Sigmoid colon (tissue), 7 donors: ENCODE measurements at places on chromosomes 16 and 17. TPM values are rescaled to one million over a fixed set of nuclear protein-coding genes. Genes with fewer than 3 reads are reported as not detected.
A peak's percentile ranks its signal among the peaks of the same experiment; 100 is the strongest.

DNA sequence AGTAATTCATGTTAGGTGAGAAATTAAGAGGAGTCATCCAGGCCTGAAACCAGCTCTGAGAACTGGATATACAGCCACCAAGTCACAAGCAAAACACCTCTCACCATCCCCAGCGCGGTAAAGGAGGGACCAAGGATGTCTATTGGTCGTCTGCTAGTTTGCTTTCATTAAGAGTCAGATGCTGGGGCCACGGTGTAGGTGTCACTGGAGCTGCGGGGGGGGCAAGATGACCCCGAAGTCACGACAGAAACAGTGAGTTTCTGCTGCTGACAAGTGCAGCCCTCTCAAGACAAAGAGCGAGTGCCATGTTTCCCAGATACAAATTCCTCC lies 790 bp downstream of the NCBP3 start:
- H3K36me3 ChIP-seq, result peaks cover 10% of the 10 kb centered on the region
- H3K4me1 ChIP-seq, result peaks cover 18% of the 10 kb centered on the region
- DNase-seq, result no peak
- H3K4me3 ChIP-seq, result peak overlapping the region; percentile 92

ODAD4 gene
- 1.6 TPM for total RNA-seq

- no peaks in the 10 kb centered on the region for H3K27me3 ChIP-seq
- H3K27ac ChIP-seq, result no peak overlapping the region
- no peaks in the 10 kb centered on the region for H3K4me1 ChIP-seq
- DNase-seq, result no peak
Observed at GRCh38 chr17:6348891-6349290, 86.0 kb downstream of the AIPL1 start.

- no peak for DNase-seq
- peaks cover 10% of the 10 kb centered on the region for H3K4me1 ChIP-seq
- no peak overlapping the region for H3K27ac ChIP-seq
- H3K36me3 ChIP-seq, result peaks cover 11% of the 10 kb centered on the region
- no peaks in the 10 kb centered on the region for H3K27me3 ChIP-seq
Observed at GRCh38 chr16:17203424-17203823, 267.3 kb downstream of the XYLT1 start.

CAPNS2 gene
- not detected for total RNA-seq

DNA sequence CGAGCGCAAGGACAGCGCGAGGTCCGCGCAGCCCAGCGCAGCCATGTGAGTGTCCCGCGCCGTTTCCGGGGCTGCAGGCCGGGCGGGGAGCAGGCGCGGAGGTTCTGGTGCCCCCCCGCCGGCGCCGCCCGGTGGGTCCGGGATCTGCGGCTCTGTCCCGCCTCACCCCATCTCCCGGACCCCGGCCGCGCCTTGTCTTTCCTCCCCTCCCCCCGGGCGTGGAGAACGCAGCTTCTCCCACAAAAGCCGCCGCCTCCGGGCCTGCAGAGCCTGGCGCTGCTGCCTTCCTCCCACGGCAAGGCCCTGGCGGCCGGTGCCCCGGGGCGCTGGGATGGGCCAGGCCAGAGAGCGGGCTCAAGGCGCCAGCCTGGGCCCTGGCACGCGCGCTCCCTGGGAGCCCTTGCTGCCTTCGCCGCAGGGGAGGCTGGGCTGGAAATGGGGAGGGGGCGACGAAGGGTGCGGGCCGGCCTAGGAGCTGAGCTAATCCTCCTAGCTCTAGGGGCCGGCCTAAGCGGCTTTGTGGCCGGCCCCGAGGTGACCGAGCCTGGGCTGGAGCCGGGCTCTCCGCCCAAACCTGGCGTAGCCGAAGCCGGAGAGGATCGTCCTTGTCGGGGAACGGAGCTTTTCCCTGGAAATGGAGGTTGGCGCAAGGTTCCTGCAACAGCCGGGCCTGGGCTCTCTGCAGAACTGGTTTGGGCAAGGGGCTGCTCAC lies 397 bp downstream of the RIPOR1 start:
- no peaks in the 10 kb centered on the region for H3K36me3 ChIP-seq
- DNase-seq, result no peak
- no peaks in the 10 kb centered on the region for H3K27me3 ChIP-seq
- peak overlapping the region; percentile 98 for H3K4me3 ChIP-seq

DNA sequence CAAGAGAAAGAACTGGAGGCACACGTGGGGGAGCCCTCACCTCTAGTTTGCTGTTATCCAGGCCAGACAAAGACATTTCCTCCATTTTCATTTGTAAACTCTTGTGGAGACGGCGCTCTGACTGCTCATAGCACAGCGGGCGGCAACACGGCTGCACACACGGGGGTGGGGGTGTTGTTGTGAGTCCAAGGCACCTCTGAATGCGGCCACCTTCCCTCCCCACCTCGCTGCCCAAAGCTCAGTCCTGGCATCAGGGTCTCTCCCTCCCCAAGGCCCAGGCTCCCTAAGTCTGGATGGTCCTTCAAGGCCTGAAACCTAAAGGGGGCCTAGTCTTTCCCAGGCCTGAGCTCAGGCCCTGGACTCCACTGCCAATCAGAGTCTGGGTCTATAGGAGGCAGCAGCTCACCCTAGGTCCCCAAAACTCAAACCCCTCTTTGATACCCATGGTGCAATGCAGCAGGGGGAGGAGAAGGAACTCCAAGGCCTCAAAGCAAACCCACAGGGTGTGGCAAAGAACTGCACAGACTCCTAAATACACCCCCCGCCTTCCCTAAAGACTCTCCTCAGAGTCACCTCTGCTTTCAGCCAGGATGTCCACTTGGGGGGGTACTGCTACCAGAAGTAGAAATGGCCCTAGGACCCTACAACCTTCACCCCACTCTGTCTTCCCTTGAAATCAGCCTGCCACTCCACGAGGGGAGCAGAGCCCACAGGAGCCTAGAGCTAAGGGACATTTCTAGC lies 1.5 kb downstream of the ATXN7L3 start:
- H3K27ac ChIP-seq, result peak overlapping the region; percentile 97
- no peak for DNase-seq
- H3K4me1 ChIP-seq, result no peaks in the 10 kb centered on the region
- H3K27me3 ChIP-seq, result no peaks in the 10 kb centered on the region

- no peaks in the 10 kb centered on the region for H3K36me3 ChIP-seq
- H3K4me1 ChIP-seq, result no peaks in the 10 kb centered on the region
- H3K4me3 ChIP-seq, result no peak overlapping the region
- H3K27me3 ChIP-seq, result no peaks in the 10 kb centered on the region
- no peak overlapping the region for H3K27ac ChIP-seq
Observed at GRCh38 chr16:35195864-35196216, 1736.4 kb downstream of the TP53TG3F start.

DNA sequence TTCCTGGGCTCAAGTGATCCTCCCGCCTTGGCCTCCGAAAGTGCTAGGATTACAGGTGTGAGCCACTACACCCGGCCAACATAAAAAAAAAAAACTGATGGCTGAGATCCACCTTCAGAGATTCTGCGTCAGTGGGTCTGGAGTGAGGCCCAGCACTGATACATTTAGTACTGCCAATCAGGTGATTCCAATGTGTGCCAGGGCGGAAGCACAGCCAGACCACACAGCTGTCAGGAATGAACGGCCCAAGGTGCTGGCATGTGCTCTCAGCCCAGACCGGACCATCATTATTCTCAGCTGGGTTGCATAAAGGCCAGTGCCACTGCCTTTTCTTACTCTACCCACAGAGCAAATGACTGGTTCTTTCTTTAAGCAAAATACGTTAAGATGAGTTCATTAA lies 1.2 kb upstream of the BCO1 start:
- peak; percentile 93 for DNase-seq
- no peaks in the 10 kb centered on the region for H3K36me3 ChIP-seq
- H3K4me3 ChIP-seq, result no peak overlapping the region
- H3K27me3 ChIP-seq, result no peaks in the 10 kb centered on the region

GRCh38 chr16:23712976-23713375 lies at the start of gene ERN2:
ERN2 (minus strand) TSS chr16:23713222; CDS start chr16:23713187, 35 bp downstream.
- no peaks in the 10 kb centered on the region for H3K36me3 ChIP-seq
- no peak within 1 kb of the TSS for H3K27ac ChIP-seq
- H3K4me1 ChIP-seq, result no peaks in the 10 kb centered on the region
- no peak for DNase-seq
- H3K4me3 ChIP-seq, result no peak within 1 kb of the TSS

MBTPS1 gene
- total RNA-seq, result 69.3 TPM

TP53TG3C gene
- not detected for total RNA-seq

- H3K27me3 ChIP-seq, result no peaks in the 10 kb centered on the region
- H3K4me3 ChIP-seq, result no peak overlapping the region
- peak overlapping the region; percentile 17 for H3K27ac ChIP-seq
- DNase-seq, result peak; percentile 71
- no peaks in the 10 kb centered on the region for H3K36me3 ChIP-seq
Observed at GRCh38 chr17:83196024-83196365, 116.6 kb downstream of the METRNL start.

DNA sequence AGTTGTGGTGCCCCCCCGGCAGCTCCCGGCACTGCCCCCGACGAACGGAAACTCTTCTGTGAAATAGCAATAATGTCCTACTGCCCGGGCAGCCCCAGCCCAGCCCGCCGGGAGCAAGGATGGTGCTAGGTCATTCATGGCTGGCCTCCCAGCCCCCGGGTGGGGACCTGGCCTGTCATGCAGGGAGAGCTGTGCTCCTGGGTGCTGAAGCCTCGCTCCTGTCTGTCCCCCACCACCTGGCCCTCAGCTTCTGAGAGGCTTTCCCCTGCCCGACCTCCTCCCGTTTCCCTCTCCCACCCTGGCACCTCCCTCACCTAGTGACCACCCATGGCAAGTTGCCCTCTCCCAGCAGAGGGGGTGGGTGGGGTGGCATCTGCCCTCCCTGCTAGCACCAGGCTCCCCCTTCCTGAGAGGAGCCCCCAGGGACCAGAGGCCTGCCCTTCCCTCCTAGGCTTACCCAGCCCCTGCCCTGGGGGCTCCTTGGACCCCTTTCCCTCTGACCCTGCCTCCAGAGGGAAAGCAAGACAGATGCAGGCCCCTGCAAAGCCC lies 13.5 kb downstream of the PAM16 start:
- no peaks in the 10 kb centered on the region for H3K27me3 ChIP-seq
- no peak for DNase-seq
- H3K4me3 ChIP-seq, result no peak overlapping the region
- peaks cover 11% of the 10 kb centered on the region for H3K4me1 ChIP-seq
- no peak overlapping the region for H3K27ac ChIP-seq
- peaks cover 72% of the 10 kb centered on the region for H3K36me3 ChIP-seq

TP53TG3F gene
- not detected for total RNA-seq

DNA sequence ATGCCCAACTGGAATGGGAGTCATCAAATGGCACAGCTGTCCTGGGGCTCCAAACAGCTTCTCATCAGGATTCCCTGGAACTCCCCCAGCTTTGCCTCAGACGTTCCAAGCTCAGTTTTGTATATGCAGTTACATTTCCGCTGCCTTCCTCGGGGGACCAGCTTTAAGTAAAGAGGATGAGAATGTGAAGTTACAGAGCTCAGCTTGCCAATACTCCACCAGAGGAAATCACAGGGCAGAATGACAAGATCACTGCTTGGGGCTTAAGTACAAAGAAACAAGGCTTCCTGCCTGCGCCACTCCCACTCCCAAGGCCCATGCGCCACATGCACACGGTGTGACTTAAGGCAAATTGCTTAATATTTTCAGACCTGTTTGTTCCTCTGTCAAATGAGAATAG lies 272.4 kb upstream of the CDH11 start:
- H3K4me3 ChIP-seq, result no peak overlapping the region
- no peaks in the 10 kb centered on the region for H3K27me3 ChIP-seq
- H3K36me3 ChIP-seq, result no peaks in the 10 kb centered on the region
- H3K27ac ChIP-seq, result no peak overlapping the region

DNA sequence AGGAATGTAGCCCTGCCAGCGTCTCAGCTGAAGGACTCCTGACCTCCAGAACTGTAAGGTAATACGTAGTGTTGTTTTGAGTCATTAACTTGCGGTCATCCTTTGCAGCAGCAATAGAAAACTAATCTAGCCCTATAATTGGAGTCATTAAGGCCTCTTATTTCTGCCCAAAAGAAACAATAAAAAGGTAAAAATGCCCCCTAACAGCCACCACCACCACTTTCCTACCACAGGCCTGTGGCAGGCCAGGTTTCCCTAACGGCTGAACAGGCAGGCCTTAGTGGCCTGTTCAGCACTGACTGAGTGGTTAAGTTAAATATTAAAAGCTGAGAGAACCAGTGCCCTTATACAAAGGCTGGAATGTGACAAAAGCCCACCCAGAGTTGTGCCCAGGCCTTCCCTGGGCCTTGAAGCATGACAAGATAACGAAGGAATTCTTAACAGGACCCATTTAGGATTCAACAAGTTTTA lies 286.5 kb upstream of the ERCC4 start:
- no peaks in the 10 kb centered on the region for H3K36me3 ChIP-seq
- no peak overlapping the region for H3K4me3 ChIP-seq
- no peaks in the 10 kb centered on the region for H3K27me3 ChIP-seq
- H3K27ac ChIP-seq, result no peak overlapping the region

- no peaks in the 10 kb centered on the region for H3K27me3 ChIP-seq
- H3K36me3 ChIP-seq, result peaks cover 15% of the 10 kb centered on the region
- no peak for DNase-seq
- H3K4me3 ChIP-seq, result no peak overlapping the region
- H3K4me1 ChIP-seq, result no peaks in the 10 kb centered on the region
- no peak overlapping the region for H3K27ac ChIP-seq
Observed at GRCh38 chr17:40839194-40839593, 16.8 kb upstream of the KRT10 start.

USP31 gene
- 13.2 TPM for total RNA-seq

INCA1 gene
- total RNA-seq, result 0.36 TPM

DNA sequence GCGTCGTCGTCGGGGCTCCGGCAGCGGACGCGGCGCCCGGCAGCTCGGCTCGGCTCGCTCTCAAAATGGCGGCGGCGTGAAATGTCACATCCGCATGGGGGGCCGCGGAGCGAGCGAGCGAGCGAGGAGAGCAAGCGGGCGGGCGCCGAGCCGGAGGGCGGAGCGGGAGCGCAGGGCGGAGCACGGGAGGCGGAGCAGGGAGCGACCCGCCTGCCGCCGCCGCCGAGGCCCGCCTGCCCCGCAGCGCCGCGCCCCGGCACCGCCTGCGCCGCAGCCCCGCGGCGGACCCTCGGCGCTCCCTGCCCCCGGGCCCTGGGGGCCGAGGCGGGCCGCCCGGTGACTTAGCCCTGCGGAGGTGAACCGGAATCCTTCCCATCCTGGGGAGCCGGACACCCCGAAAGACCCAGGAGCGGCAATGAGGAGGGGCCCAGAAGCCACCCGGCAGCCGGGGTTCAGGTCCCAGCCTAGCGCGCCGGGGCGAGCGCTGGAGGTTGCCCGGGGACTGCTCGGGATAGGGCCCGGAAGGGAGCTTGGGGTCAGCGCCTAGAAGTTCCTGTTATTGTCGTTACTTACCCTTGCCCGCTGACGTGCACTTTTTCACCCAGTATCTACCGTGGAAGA lies at the start of gene USP7:
USP7 (minus strand) TSS at position 86 of the 621 bp plus-strand sequence. CDS start 621 bp downstream, outside the sequence.
- H3K4me3 ChIP-seq, result peak within 1 kb of the TSS; percentile 91
- H3K27me3 ChIP-seq, result no peaks in the 10 kb centered on the region
- DNase-seq, result peak; percentile 95
- H3K27ac ChIP-seq, result peak within 1 kb of the TSS; percentile 89
- no peaks in the 10 kb centered on the region for H3K4me1 ChIP-seq
- H3K36me3 ChIP-seq, result no peaks in the 10 kb centered on the region

DNA sequence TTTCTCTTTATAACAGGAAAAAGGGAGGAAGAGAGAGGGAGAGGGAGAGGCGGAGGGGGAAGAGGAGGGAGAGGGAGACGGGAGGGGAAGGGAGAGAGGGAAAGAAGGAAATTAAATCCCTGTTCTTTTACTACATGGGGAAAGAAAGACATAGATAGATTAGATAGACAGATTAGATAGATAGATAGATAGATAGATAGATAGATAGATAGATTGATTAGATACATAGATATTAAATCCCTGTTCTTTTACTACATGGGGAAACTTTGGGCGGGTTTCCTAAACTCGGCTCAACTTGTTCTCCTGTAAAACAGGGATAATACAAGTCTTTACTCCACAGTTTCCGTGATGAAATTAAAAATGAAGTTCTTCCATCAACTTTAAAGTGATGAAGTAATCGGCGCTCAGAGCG lies 661 bp downstream of the RFWD3 start:
- peak overlapping the region; percentile 80 for H3K27ac ChIP-seq
- no peaks in the 10 kb centered on the region for H3K27me3 ChIP-seq
- peaks cover 16% of the 10 kb centered on the region for H3K36me3 ChIP-seq
- H3K4me1 ChIP-seq, result no peaks in the 10 kb centered on the region
